ENCODE measurements at places on chromosomes 7 and 10. TPM values are rescaled to one million over a fixed set of nuclear protein-coding genes. Genes with fewer than 3 reads are reported as not detected.

TMEM130 gene
- 4.9 TPM for total RNA-seq

TMEM236 gene
- under 0.01 TPM for total RNA-seq

GIMAP7 gene
- total RNA-seq = 2.4 TPM

DLG5 gene
- total RNA-seq = 33.4 TPM

BET1 gene
- 25.7 TPM for total RNA-seq

OGDHL gene
- 6.9 TPM for total RNA-seq

FFAR4 gene
- total RNA-seq = not detected

PAPOLB gene
- 0.82 TPM for total RNA-seq

UPP1 gene
- 3.3 TPM for total RNA-seq

CDK14 gene
- 77.9 TPM for total RNA-seq

Data from frontal cortex (tissue), 4 donors.